ENCODE measurements at places on chromosomes 5 and 9.

DNA sequence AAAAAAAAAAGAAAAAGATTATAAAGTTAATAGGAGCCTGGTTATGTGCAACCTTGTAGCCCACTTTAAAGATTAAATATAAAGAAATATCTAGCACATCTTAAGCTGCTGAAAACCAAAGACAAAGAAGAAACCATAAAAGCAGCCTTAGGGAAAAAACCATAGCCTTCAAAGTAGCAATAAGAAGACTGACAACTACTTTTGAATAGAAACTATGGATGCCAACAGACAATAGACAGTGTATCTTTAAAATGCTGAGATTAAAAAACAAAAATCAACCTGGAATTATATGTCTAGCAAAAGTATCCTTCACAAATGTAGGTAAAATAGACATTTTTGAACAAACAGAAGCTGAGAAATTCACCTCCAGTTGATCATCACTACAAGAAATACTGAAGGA lies 3.4 kb upstream of the KIF12 start:
- DNase-seq = no peak

DNA sequence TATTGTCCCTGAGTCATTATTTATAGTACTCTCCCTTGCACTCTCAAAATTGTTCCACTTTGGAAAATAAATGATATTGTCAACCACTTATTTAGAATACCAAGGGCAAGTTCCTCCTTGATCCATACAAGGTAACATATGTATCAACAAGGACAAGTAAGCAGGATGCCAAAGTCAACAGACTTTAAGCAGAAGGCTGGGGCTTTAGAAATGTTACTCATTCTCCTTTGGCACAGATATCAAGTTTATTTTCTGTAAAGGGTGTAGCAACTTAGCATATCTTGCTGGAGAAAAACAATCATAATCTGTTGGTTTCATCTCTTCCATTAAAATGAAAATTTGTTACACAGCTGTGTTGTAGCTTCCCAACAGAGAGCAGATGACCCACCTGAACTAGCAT lies 248.7 kb upstream of the SLC30A5 start:
- DNase-seq = no peak

DNA sequence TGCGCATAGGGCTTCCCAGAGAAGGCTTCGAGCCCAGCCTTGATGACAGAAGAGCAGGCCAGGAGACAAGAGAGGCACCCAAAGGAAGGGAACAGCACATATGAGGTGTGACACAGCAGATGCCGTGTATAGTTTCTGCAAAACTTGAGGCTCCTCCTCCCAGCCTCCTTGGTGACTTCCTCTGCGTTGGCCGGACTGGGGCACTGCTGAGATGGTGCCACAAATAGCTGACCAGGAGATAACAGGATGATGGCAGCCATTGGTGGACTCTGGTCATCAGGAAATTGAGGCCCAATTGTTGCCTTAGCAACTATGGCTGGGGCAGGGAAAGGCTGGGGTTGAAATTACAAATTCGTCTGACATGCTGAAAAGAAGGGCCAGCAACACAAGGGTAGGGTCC lies 4.8 kb upstream of the ZNF79 start:
- DNase-seq = no peak

GRCh38 chr9:81844131-81844567 lies 84.1 kb upstream of the SPATA31D4 start:
- no peak for DNase-seq

DNA sequence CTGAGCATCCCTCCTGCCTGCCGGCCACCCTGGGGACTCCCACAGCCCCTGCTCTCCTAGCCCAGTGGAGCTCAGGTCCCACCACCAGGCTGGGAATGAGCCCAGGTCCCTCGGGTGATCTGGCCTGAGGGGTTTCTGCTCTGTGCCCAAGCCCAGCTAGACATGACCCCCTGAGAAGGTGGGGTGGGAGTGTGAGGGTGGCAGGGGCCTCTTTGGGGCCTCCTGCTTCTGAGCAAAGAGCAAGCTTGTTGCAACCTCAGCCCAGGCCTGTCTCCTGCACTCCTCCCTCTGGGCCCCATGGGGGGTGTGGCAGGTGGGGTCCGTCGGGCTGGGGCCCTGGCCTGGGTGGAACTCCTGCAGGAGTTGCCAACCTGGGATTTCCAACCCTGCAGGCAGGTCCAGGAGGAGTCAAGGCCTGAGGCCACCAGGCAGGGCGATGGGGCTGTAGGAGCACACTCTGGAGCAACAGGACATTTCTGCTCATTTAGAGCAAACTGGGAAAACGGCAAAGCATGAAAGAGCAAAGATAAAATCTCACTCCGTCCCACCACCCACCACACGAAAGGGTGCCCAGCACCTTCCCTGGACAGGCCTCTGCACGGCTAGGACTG lies 11.4 kb upstream of the NRARP start:
- no peak for DNase-seq

DNA sequence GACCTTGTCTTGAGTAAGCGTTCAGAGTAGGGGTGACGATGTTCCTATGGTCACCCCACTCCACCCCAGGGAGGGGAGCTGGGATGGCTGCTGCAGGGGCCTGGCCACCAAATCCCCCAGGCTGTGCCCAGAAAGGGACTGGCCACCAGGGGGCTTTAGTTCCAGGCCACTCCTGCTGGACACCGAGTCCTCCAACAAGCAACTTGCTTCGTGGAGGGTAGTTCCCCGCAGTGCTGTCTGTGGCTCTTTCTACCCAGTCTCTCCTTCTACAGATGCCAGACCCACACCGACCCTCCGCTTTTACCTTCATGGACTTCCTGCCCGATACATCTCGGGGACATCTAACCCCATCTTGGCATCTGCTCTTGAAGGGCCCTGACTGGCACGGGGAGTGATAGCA lies 35.7 kb upstream of the GABRP start:
- DNase-seq = no peak

DNA sequence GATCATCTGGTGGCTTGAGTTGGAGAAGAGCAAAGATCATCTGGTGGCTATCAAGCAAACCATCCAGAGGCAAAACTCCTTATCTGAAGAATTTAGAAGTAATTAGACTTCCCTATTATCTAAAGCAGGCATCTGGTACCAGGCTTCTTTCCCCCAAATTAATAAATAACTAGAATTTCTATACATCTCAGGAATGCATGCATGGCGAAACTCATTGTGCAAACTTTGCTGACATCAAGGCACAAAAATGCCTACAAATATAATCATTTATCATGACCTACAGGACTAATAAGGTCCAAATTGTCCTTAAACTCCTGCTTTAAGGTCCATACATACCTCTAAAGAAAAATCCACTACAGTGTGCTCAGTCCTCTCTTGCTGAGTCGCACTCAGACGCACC lies 6.0 kb downstream of the OR13D1 start:
- DNase-seq = no peak

GRCh38 chr5:15885156-15885555 lies 294.4 kb downstream of the MARCHF11 start:
- no peak for DNase-seq

- DNase-seq = no peak
These were observed 15.4 kb downstream of the CDC42SE2 start for GRCh38 chr5:131279204-131279603.

DNA sequence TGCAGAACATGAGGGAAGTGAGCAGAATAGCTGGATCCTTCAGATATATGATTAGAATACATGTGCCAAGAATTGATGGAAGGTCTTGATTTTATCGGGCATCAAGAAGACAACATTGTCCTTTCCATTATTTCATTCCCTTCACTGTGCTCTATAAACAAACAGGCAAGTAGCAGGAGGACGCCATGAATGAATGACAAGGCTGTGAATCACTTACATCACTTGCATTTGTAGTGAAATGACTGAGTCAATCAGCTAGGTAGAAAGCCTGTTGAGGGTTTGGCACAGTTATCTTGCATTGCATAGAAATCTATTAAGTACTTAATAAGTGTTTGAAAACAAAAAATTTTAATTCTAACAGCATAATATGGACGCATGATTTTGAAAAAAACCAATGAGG lies 548.8 kb upstream of the IZUMO3 start:
- no peak for DNase-seq

- DNase-seq = no peak
These were observed 157.8 kb upstream of the NR4A3 start for GRCh38 chr9:99663856-99664255.

DNA sequence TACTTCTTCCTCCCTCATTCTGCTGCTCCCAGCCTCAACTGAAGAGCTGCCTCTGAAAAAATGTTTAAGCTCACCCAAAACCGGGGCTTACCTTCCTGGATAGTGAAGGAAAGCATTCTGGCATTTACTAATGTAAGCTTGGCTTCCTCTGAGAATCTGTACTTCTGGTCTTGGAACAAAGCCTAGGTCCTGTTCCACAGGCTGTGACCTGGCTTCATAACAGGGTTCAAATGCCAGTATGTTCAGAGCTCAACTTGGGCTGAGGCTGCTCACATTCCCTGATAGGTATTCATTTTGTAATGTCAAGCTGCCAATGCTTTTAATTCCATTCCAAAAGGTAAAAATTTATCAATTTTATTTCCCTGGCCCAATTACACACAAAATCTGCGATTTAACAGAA lies 411.7 kb upstream of the KCNN2 start:
- DNase-seq = no peak

- no peak for DNase-seq
These were observed 87.4 kb upstream of the SH3PXD2B start for GRCh38 chr5:172541773-172542136.

GRCh38 chr9:121529237-121529987 lies 29.8 kb upstream of the GGTA1 start:
- DNase-seq = no peak

GRCh38 chr5:16722097-16722495 lies 105.3 kb upstream of the RETREG1 start:
- DNase-seq = no peak

DNA sequence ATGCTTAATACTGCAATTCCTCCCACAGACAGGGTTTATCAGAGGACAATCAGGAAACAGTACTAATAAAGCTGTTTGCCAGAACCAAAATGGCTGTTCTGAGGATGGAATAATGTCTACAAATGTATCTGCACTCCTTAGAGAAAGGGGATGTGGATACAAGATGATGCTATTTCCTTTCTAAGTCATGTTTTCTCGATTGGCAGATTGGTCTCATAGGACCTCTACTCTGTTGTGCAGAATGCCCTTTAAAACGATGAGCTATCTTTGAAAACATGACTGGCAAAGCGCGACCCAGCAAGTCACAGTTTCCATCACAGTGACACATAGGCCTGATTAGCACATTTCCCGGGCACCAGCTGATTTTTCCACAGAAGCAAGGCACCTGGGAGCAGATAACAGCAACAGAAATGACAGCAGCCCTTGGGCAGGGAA lies 54.0 kb downstream of the AOPEP start:
- no peak for DNase-seq

DNA sequence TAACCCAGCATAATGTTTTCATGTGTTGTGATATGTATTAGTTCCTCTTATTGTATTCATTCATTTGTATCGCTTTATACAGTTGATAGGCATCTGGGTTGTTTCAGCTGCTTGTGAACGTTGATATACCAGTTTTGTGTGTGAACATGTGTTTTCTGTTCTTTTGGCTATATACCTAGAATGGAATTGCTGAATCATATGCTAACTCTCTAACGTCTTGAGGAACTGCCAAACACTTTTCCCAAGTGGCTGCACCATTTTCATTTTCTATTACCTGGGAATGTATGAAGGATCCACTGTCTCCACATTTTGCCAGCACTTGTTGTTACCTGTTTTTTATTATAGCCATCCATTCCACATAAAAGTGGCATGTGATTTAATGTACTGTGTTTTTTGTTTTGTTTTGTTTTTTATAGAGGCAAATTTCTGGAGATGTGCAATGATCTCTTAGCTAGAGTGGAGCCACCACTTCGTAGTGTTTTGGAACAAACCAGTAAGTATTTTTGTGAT lies 34.6 kb downstream of the HSPA4 start:
- DNase-seq = no peak

GRCh38 chr9:19441730-19442129 lies 32.9 kb downstream of the ACER2 start:
- DNase-seq = no peak

DNA sequence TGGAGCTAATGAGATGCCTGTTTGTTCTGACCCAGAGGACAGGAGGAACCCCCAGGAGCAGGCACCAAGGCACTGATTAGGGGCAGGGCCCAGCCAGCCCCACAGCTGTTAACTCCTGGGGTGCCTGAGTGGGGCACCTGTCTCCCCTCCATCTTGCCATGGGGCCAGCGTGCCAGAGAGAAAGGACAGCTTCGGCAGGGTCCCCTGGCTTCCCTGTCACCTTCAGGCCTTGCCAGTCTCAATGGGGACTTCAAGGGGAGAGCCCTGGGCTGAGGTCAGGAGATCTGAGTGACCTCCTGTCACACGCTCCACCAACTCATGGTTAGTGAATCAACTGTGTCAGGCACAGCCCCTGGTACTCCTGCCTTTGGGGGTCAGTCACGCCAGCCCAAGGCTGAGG lies 152.7 kb upstream of the MVB12B start:
- DNase-seq = no peak

DNA sequence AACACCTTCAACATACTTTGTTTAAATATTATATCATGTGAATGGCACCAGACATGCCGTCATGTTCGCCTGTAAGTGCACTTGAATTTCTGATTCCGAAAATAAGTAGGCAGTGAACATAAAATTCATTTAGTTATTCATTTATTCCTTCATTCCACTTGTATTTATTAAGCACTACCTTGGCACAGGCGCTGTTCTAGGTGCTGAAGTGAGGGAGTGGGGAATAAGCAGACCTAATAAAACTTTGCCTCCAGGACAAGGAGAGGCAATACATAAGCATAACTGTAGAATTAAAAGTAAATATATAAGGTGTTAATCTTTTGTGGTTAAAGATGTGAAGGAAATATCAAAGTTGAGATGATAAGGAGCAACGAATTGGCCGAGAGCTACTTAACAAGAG lies 297.4 kb downstream of the TENT4A start:
- DNase-seq = no peak

DNA sequence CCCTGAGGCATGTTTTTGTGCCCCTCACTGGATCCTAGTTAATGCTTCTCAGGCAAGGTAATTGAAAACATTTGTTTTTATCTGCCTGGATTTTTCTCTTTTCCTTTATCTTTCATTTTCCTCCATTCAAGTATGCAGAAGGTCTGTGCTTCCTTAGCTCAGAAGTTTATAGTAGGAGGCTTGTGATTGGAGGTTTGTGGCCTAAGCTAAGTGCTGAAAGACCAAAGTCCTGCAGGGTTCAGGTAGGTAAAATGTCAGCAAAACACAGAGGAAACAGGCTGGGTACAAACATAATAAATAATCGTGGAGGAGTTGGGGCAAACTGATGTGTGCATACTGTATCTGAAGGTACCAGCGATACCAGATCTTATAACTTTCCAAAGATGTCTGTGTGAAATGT lies 230.9 kb upstream of the KLF4 start:
- no peak for DNase-seq

DNA sequence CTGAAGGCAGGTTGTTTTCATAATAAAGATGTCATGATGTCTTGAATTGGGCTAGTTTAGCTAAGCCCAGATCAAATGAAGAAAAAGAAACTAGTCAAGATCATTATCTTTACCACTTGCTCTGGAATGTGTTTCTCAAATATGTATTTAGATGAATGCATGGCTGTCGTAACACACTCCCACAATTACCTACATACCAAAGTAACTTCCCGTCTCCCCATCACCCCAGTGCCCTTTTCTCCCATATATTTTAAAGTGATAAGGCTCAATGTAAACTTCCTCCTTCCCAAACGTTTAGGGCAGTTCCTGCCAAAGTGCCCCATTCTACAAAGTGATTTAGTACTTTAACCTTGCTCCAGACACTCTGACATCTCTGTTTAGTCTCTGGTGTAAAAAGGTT lies 61.4 kb downstream of the SLC1A3 start:
- no peak for DNase-seq
